Activated CD4-positive, alpha-beta T cell treated with anti-CD3 and anti-CD28 coated beads for 4 hours (primary cell): ENCODE measurements at places on chromosomes 1 and 21.

DNA sequence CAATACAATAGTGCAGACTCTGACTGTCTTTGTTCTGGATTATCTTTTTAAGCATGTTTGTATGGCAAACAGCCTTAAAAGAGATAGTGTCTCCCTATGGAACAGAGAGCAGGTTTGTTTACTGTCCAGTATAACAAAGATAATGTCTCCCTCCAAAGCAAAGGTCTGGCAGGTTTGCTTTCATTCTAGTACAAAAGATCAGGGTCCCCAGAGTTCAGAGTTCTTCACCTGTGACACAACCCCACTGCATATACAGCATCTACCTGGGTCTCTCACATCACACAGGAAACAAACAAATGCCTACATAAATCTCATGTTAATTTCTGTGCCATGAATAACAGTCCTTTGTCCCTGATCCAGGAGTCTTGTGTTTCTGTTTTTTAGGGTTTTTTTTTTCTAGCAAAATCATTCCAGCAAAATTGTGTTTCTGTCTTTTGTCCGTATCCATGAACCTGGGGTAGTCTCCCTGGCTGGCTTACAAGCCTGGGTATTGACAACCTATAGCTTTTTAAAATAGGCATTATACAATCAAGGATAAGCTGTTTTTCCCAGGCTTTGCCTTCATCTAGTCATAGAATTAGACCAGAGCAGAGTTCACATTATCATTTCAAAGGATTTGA, 89.4 kb upstream of the PTBP2 start:
- no peak for DNase-seq

DNA sequence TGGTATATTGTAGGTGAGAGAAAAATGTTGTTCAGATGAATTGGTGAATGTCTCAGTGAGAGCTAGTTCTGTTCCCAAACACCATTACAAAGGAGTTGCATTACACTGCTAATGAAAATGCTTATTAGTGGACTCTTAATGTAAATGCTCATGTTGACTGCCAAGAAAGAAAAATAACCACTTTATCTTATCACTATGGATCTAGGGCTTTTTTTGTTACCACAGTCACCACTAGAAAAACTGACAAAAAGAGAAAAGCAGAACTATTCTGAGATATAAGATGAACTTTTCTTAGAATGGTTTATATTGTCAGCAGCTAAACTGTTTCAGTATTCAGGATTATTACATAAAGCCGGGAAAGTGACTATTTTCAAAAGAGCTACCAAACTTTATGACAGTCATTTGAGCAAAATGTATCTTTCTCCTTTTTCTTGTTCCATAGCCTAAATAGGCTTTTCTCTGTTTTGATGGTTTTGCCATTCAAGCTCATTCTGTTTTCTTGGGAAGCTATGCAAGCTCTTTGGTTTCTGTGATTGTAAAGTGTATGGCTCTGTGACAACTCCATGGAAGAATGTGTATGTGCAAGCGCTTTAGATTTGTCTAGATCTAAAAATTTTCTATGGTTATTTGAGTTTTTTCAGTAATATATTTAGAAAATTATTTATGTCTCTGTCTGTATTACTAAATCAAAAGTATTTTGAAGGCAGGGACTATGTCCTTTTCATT, 64.2 kb upstream of the DPH5 start:
- DNase-seq, result no peak

DNA sequence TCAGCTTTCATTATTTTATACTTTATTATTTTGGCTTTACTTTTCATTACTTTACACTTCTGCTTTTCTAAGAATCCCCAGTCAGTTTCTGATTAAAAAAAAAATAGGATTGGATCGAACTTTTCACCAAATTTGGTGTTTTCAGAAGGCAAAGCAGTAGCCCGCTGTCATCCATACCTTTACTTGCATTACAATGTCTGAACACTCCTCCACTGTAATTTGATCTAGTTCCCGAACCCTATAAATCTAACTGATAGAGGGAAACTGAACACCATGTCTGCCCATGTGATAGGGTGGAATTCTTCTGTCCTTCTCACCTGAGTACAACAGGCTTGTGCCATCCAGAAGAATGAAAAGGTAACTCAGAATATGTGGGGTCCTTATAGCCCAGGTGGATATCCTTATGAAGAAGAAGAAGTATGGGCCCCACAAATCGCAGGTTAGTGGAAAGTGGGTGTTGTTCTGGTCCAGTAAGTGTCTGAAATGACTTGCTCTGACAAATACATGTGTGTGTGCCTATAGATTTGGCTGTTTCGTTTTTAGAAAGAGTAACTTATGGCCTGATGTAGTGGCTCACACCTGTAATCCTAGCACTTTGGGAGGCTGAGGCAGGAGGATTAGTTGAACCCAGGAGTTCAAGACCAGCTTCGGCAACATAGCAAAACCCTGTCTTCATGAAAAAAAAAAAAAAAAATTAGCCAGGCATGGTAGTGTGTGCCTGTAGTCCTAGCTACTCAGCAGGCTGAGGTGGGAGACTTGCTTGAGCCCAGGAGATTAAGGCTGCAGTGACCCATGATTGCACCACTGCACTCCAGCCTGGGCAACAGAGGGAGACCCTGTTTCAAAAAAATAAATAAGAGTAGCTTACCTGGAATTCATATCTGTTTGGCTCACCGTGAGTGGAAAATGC, 26.6 kb upstream of the CDC14A start:
- DNase-seq, result no peak

DNA sequence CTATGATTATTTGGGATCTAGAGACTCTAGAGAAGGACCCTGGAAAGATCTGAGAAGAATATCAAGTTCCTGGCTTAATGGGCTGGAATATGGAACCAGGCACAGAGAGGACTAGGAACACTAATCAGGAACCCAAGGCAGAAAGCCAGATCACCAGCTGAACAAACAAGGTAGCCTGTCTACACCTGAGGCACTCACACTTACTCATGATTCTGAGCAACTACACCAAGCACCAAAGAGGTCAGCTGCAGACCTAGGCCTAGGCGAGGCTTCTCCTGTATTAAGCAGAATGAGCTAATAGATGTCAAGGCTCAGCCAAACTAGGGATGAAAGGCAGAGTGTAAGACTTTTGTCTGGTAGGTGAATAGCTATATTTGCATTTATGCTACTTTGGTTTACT, 368.1 kb downstream of the LTN1 start:
- DNase-seq, result no peak

- no peak for DNase-seq
These were observed 310.5 kb downstream of the PRDM2 start for GRCh38 chr1:14010476-14010875.

GRCh38 chr1:201226859-201227488, 36.4 kb downstream of the IGFN1 start:
- no peak for DNase-seq

- DNase-seq, result no peak
These were observed 144.7 kb downstream of the NEGR1 start for GRCh38 chr1:72137656-72138055.

- no peak for DNase-seq
These were observed 24.1 kb downstream of the ETNK2 start for GRCh38 chr1:204127597-204128242.

DNA sequence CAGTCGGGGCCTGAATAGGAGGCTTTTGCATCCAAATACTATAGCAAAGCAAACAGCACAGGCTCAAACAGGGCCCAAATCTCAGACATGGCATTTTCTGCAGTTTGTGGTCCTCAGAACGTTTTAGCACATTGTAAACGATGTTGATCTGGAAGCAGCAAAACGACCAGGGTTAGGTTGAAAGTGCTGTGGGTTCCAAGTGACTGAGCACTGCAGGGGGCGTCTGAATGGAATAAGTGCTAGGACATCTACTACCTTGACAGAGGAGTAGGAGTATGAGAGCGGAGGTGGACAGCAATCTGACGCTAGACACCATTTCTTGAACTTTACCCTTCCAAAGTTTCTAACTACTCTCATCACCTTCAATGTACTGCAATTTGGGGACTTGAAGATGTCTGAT, 214.9 kb downstream of the BARHL2 start:
- no peak for DNase-seq

- DNase-seq, result no peak
These were observed 7.1 kb downstream of the LRIF1 start for GRCh38 chr1:110956586-110956985.

- no peak for DNase-seq
These were observed 65.7 kb upstream of the RAVER2 start for GRCh38 chr1:64679177-64679576.

- no peak for DNase-seq
These were observed 26.3 kb downstream of the AGRN start for GRCh38 chr1:1046243-1046642.

DNA sequence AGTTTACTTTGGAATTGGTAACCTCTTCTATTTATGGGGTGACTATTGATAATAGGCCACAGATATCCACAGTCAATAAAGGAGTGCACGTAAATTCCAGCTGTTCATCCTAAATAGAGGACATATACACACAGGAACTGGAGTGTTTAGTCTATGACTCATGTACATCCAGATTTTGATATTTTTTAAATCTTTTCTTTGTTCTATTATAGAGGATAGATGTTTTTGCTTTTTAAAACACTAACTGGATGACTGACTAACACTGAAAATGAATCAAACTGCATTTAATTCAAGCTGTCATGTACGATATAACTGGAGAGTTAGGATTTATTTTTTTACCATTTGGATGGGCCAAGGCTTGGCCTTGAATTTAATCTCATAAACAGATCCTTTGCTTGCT, 45.9 kb downstream of the RGL1 start:
- DNase-seq, result no peak

GRCh38 chr1:231871878-231872277, 245.3 kb downstream of the DISC1 start:
- no peak for DNase-seq

DNA sequence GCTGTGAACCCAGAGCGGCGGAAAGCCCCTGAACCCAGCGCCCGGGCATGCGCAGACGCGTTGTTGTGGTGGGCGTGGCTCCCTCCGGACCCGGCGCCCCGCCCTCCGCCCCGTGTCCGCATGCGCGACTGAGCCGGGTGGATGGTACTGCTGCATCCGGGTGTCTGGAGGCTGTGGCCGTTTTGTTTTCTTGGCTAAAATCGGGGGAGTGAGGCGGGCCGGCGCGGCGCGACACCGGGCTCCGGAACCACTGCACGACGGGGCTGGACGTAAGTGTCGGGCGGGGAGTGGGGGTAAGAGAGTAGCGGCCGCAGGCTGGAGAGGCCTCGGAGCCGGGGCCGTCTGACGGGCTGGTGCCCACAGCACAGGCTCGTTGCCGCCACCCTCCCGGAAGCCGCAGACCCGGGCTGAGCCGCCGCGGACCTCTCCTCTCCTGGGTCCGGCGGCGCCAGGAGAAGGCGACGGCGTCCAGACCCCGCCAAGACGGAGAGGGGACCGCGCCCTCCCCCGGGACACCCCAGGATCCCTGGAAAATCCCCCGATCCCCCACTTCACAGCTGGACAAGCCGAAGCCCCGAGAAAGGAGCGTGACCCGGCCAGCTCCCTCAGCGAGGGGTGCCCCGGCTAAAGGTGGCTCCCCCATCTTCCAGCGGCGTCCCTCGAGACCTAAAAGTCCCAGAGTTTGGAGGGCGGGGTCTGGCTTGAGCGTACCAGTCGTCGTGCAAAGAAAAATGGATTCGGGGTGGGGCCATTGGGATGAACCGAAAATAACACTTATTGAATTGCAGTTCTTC, at the start of gene TMEM50A:
TSS of gene TMEM50A (plus strand) at position 147 of the 794 bp plus-strand sequence. CDS start 2,153 bp downstream, outside the sequence.
- peak; percentile 87 for DNase-seq

DNA sequence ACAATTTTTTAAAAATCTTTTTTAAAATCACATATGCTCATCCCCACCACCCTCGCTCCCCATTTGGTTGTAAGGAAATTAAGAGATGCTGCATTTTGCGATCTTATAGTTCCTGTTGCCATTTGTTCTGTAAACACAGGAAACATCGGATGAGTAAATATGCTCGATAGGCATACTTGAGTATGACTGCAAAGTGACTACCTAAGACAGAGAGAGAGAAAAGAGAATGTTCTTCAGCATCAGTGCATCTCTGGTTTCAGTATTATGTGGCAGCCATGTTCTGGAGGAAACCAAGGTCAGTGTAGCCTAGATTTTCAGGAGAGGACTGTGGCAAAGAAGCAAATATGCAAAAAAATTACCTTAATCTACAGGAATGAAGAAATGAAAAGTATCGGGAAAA, 265.5 kb upstream of the FMN2 start:
- DNase-seq, result no peak

GRCh38 chr21:40680311-40680710, 166.6 kb downstream of the DSCAM start:
- no peak for DNase-seq

- DNase-seq, result no peak
These were observed 293.8 kb upstream of the PBX1 start for GRCh38 chr1:164265232-164265631.

DNA sequence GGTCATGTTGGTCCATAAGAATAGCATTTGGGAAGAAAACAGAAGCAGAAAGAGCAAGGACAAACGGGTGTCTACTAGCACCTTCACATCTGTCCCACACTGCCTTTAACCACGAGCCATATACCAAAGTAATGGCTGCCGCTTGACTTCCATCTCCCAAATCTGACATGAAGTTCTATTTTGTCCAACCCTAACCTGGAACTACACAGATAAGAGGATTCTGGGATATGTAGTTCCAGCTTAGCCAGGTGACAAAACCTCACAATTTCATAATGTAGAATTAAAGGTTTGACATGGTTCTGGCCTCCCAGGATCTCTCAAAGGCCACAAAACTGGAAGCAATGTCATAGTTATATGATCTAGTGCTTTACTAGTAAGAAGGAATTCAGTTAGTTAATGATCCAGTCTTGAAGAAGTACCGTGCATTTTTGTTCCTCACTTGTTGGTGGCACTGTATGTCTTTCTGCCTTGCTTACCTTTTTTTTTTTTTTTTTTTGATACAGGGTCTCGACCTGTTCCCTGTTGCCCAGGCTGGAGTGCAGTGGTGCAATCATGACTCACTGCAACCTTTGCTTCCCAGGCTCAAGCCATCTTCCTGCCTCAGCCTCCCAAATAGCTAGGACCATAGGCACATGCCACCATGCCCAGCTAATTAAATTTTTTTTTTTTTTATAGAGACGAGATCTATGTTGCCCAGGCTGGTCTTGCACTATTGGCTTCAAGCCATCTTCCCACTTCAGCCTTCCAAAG, 17.5 kb downstream of the PTGFRN start:
- DNase-seq, result no peak

DNA sequence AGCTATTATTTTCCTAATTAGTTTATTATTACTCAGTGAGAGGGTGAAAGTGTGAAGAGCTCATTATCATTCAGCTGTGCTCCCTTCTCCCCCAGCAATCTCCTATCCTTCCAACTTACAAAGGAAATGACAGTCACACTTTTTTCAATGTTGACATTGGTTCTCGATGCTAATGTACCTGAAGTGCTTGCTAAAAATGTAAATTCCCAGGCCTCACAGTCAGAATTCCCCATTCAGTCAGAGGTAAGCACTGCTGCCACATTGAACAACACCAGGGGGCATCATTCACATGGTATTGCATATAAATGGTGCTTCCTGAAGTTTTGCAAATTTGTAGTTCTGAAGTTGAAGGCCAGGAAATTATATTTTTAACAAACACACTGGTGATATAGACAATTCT, 132.7 kb upstream of the FOXD3 start:
- no peak for DNase-seq
